ENCODE measurements at places on chromosomes 5 and 9. TPM values are rescaled to one million over a fixed set of nuclear protein-coding genes. Genes with fewer than 3 reads are reported as not detected.

F2RL2 gene
- total RNA-seq: under 0.01 TPM

SEMA5A gene
- total RNA-seq: 351 TPM

FBXO4 gene
- total RNA-seq: 14.5 TPM

CCDC152 gene
- 0.39 TPM for total RNA-seq

LRRC26 gene
- total RNA-seq: not detected

LMAN2 gene
- 281 TPM for total RNA-seq

C6 gene
- total RNA-seq: under 0.01 TPM

Measured in placental epithelial cell (primary cell).